ENCODE measurements at places on chromosomes 13 and 19. TPM values are rescaled to one million over a fixed set of nuclear protein-coding genes. Genes with fewer than 3 reads are reported as not detected.

GRCh38 chr13:109870696-109871370 is 84.5 kb upstream of the IRS2 start:
- no peak for DNase-seq

GRCh38 chr13:90483906-90484305 is 863.6 kb upstream of the MIR17HG start:
- DNase-seq, result no peak

- no peak for DNase-seq
These were observed 17.3 kb downstream of the PARP4 start for GRCh38 chr13:24495151-24495729.

DNA sequence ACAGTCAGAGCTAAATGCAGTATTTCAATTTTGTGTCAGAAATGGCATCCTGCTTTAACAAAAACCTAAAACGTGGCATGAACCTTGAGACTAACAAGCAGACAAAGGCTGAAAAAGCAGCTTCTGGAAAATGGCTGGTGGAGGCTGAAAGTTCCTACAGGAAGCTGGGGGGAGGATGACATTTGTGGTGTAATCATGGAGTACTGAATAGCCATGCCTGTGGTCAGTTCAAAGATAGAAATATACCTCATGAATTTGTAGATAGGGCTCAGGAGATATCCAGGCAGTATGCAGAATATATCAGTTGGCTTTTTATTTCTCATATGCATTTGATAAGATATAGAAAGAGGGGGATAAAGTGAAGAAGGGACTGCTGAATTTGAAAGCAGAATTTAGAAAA is 181.7 kb downstream of the UQCRFS1 start:
- no peak for DNase-seq

DNA sequence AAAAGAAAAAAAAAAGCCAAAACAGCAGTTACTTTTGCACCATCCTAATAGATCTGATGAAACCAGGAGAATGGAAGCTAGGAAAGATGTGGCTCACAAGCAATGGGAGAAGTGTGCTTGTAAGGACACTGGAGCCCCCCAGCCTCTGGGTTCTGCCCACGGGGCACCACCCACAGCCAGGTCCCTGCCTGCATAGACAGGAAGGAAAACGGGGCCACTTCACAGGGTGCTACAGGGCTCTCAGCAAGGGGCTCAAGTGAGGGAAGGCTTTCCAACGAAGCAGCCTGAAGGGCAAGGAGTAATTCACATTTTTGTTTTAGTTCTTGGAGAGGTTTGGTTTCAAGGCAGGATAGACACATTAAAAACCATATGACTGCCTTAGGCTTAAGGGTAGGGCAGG is 42.7 kb downstream of the BRD4 start:
- DNase-seq, result no peak

- no peak for DNase-seq
These were observed 20.2 kb downstream of the SIGLECL1 start for GRCh38 chr19:51271067-51271466.

DNA sequence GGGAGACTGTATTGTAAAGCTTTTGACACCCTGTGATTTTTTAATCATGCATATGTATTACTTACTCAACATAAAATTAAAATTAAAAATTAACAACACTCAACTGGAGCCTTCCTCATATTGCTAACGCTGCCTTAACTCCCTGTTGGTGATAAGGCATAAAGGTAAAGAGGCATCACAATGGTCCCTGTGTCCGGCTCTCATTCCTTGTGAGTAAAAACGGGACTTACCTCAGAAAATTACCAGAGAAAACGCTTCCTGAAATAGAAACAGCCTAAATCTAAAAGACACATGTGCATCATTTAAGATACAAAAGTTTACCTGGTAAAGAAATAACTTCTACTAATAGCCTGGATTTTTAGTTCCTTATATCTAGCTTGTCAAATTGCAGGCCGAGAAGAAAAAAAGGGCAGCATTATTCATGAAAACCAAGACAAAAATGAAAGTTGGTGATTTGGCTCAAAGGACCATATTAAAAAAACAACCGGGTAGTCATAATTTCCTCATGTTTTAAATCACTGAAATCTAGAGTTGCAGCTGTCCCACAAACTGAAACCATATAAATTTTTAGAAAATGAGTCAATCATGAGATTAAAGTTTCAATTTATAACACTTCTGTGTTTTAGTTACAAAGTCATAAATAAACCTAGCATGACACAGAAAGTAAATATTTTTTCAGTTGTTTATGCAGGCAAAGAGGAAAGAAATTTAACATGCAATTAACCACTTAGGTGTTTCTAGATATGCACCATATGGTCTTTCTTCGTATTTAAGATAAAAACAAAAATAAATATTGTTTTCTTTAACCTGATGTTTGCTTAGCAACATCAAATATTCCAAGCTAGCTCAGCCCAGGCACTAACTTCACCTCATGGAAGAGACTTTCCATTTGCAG is 94.7 kb downstream of the MIPEP start:
- no peak for DNase-seq

GRCh38 chr13:93727211-93728141 is 500.9 kb downstream of the GPC6 start:
- no peak for DNase-seq

- DNase-seq, result no peak
These were observed 2818.6 kb upstream of the PCDH20 start for GRCh38 chr13:64234255-64234654.

DNA sequence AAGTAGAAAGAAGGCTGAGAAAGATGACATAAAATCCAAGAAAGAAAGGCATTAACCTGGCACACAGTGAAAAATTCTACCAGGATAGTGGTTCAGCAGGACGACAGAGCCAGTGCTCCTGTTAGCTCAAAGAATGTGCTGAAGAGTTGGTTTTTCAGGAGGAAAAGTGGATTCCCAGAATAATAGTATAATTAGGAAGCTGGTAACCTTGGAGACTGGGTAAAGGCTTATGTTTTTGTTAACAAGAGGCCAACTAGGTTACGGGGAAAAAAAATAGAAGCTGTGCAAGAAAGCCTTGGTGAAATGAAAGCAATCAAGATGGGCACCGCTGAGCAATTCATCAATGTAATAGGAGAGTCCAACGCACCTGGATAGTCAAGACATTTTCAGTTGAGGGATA is 54.7 kb downstream of the SLC15A1 start:
- DNase-seq, result no peak

DNA sequence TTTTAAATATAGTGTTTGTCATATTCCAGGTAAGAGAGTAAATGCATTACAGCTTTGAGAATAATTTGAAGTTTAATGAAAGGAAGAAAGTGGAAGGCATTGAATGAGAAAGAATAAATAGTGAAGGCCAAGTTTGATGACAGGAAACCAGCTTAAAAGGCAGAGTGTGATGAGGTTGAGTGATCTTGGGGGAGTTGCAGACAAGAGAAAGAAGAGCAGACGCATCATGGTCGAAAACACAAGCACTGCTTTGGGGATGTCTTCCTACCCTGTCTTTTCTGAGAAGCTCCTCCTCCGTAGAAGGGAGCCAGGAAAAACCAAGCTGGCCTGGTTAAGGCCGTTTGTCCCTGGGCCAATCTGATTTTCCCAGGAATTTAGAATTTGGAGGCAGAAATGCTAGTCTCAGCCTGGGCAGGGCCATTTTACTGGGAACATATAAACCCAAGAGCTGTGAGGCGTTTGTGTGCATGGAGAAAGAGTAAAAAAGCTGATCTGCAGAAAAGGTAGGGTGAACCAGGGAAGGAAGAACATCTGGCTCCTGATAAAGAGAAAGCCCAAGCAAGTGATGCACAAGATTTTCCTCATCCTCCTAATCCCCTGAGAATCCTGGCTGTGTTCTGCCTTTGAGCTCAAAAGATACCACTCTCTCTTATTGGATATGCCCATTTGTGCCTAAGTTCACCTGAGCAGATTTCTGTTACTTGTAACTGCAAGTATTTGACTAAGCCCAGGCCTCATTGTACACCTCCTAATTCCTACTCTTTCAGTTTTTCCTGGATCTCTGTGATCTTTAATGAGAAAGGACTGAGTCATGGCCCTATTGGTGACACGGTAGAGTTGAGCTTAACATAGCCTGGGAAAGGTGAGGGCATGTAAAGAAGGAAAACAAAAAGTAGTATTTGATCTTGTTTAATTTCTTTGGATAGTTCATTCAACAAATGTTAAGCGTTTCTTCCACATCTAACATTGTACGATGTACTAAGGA is 80.0 kb downstream of the WDFY2 start:
- no peak for DNase-seq

GRCh38 chr13:42777467-42777866 is 3.9 kb upstream of the FAM216B start:
- no peak for DNase-seq

- DNase-seq, result no peak
These were observed 10.1 kb upstream of the LRCH1 start for GRCh38 chr13:46542833-46543232.

- DNase-seq, result no peak
These were observed 55.4 kb upstream of the ADGRE5 start for GRCh38 chr19:14325863-14326262.

DNA sequence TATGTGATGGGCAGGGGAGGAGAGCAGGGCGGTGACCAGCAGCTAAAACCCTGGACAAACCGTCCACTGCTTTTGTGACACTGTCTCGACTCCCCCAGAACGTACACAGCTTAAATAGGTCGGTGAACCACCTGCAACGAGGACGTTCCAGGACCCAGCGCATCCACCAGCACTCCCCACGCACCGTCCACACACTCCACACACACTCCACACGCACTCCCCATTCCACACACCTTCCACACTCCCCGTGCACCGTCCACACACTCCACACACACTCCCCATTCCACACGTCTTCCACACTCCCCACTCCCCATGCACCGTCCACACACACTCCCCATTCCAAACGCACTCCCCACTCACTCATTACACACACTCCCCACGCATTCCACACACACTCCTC is 38.3 kb upstream of the C13orf46 start:
- DNase-seq, result no peak

GRCh38 chr13:42174344-42175162 is 97.4 kb upstream of the AKAP11 start:
- no peak for DNase-seq

GRCh38 chr13:20383058-20383457 is 142.6 kb downstream of the CRYL1 start:
- DNase-seq, result no peak

Gene RASGRP4
- 1.4 TPM for total RNA-seq

Gene ZNF625
- 4.6 TPM for total RNA-seq

Gene NALCN
- not detected for total RNA-seq

Gene RXFP2
- total RNA-seq, result not detected

Gene GJA3
- 0.51 TPM for total RNA-seq

Gene FOSB
- total RNA-seq, result 71.2 TPM

Gene WDR88
- not detected for total RNA-seq

All from activated CD8-positive, alpha-beta T cell treated with anti-CD3 and anti-CD28 coated beads for 36 hours (primary cell).